Right renal cortex interstitium (tissue), 3 donors: ENCODE measurements at places on chromosomes 2 and 18.
A peak's percentile ranks its signal among the peaks of the same experiment; 100 is the strongest.

DNA sequence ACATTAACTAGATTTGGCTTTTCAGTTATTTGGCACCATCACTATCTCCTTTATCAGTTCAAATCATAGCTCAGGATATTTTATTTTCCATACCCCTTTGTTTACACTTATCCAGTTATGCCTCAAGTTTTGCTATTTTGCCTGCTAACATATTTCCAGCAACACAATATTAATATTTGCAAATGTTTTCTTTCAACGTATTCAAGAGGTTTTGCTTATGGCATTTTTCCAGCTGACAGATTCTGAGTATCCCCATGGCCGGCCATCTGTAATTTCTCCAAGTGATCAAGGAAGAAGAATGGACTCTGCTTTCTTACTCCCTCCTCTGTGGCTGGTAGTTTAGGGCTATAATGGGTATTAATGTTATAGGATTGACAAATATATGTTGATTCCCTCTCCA, 49.4 kb downstream of the RND3 start:
- DNase-seq = no peak

DNA sequence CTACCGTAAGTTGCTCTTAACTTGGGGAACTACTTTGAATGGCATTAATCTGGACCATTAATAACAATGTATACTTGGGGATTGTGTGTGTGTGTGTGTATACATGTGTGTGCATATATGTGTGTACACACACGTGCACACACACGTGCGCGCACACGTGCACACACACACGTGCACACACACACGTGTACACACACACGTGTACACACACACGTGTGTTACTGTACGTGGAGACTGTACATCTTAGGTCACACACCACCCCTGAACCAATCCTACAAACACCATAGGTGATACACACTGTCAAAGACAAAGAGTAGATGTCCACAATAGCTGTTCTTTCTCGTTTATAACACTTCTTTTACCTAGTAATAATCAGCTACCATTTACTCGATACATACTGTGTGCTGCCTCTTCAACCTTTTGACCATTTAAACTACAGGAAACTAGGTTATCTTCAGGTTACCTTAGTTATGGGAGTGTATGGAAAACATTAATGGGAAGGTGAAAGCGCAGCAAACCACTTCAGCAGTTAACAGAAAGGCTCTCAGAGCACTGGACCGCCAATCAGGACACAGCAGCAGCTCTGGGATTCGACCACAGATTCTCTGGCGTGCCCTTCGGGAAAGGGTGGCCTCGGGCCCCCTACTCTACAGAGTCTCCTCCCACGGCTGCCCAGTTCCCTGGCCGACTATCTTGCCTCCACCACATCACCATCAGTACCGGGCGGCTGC, 894 bp upstream of the GCC2 start:
- DNase-seq = peak; percentile 6

- no peak for DNase-seq
Observed at GRCh38 chr18:9561759-9562158, 52.6 kb downstream of the PPP4R1 start.

GRCh38 chr2:64599469-64599868, 54.2 kb downstream of the SERTAD2 start:
- DNase-seq = no peak

- no peak for DNase-seq
Observed at GRCh38 chr2:45963816-45964215, 312.3 kb downstream of the PRKCE start.

DNA sequence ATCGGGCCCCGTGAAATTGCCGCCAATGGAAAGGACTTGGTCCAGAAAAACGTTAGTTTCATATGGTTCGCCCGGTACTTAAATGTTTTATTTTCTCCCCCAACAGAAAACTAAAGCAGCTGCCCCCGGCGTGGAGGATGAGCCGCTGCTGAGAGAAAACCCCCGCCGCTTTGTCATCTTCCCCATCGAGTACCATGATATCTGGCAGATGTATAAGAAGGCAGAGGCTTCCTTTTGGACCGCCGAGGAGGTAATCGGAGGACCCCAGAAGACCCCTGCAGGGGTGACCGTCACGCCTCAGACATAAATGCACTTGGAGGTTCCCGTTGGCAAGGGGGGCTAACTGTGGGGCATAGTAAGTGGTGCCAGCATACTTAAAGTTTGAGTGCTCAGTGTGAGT, 742 bp downstream of the RRM2 start:
- DNase-seq = no peak

GRCh38 chr18:48940854-48941611, 9.7 kb downstream of the SMAD7 start:
- no peak for DNase-seq

GRCh38 chr2:20615466-20616241, 35.2 kb downstream of the HS1BP3 start:
- no peak for DNase-seq

DNA sequence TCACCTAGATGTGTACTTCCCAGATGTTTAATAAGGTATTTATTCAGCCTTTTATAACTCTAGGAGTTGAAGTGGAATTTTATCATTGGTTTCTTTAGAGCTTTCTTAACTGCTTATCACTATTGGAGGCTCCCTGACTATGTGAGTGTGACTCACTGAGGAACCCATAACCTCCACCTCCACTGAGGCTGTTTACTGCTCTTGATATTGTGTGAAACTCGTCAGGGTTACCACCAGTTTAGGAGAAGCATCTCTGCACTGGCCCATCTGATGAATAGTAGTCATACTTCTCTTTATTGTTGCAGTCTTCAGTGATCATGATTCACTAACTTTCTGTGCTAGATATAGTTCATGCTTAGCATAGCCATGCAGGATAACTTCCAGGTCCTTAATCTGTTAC, 79.6 kb upstream of the UBXN4 start:
- no peak for DNase-seq

DNA sequence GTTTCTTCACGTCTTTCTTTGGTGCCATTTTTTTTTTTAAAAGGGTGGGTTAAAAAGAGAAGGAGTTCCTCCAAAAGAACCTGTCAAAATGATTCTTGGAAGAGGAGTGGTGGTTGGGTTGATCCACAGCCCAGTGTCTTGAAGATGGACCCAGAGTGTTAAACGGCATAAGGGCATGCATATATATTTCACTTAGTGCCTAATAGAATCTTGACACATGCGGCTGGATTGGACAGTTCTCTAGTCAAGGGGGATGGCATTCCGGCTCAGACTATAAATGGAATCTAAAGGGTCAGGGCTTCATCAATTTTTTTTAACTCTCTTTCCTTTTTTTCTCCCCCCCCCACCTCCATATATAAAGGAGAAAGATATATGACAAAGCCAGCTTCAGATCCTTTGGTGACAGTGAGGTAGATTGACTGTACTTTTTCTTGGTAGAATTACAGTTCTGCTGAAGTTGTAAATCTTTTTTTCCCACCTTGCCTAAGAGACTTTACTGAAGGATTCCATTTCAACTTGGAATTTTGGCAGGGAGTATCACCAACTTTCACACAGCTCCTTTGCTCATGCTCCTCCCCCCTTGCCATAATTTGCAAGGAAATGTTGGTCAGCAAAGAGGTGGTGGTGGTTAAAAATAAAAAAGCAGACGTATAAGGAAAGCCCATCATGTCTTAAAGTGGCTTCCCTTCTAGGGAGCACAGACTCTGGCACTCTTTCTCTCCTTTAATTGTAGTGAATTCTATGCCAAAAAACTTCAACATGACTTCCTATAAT, at the start of gene MYL1:
MYL1 (minus strand) TSS at position 160 of the 774 bp plus-strand sequence; CDS start at position 28, 132 bp downstream.
- no peak for DNase-seq

GRCh38 chr2:120750488-120751210, 15.0 kb downstream of the GLI2 start:
- no peak for DNase-seq

DNA sequence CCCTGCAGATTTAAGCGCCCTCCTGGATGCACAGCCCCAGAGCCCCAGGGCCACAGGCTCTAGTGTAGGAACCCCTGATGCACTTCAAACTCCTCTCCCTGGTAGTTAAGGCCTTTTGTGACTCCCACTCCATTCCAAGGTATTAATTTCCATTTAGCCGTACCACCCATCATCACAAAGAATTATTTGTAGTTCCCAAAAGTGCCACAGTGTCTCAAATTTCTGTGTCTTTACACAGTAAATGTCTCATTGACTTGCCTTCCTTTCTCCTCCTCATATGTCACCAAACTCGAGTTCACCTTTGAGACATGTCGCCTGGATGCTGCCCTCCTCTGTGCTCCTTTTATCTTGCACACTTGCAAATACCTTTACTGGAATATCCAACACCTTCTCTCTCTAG, 25.9 kb downstream of the PECR start:
- DNase-seq = no peak

GRCh38 chr2:40303746-40304145, 148.1 kb downstream of the SLC8A1 start:
- DNase-seq = no peak

- DNase-seq = no peak
Observed at GRCh38 chr2:240519396-240520129, 38.2 kb downstream of the ANKMY1 start.

DNA sequence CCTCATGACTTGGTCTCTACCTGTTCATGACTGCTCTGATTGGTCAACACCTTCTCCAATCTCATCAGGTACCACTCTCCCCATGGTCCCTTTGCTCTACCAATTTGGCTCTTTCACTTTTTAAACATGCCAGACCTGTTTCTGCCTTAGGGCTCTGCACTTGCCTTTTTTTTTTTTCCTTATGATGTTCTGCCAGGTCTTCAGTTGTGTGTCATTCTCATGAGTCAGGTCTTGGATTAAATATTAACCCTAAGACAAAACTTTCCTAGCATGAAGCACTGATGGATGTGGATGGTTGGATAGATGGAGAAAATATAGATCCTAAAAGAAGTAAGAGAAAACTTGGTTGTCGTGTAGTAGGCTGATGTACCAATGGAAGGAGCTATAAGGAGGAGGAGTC, 219.3 kb downstream of the TTC32 start:
- DNase-seq = no peak

- DNase-seq = peak; percentile 76
Observed at GRCh38 chr18:37270038-37270665, 295.4 kb downstream of the CELF4 start.

GRCh38 chr2:527581-527980, 149.6 kb downstream of the TMEM18 start:
- no peak for DNase-seq

- no peak for DNase-seq
Observed at GRCh38 chr2:141844231-141844630, 286.6 kb downstream of the LRP1B start.

GRCh38 chr2:102621630-102622029, 2.3 kb downstream of the SLC9A2 start:
- no peak for DNase-seq

DNA sequence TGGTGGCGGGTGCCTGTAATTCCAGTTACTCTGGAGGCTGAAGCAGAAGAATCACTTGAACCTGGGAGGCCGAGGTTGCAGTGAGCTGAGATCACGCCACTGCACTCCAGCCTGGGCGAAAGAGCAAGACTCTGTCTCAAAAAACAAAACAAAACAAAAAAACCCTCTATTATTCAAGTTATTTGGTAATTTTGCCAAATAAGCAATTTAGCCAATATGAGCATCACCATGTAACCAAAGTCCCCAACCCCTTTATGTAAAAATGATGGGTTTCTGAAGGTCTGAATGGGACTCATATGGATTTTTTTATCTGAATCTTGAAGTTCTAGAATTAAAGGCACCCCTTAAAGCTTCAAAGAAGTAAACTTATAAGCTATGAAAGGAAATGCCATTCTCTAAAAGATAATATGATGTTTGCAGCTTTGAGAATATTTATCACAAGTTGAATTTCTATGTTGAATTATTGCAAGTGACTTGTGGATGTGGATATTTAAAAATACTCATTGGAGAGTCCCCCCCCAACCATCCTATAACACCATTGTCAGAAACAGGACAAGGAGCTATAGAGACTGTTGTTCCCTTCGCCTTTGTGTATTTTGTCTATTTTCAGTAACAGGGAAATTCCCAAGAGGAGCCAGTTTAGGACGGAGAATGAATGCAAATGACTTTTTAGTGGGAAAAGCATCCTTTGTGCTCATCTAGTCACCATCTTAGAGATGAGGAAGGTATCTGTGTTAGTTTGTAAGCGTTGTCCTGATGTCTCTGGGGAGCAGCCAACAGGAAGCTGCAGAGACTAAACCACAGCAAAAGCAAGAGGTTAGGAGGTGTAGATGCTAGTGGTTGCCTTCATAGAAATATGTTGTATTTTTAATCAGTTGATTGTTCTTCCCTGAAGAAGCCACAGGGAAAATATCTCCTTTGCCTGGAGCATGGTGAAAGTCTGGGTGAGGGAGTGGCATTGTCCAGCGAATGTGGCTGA, 68.3 kb downstream of the TET3 start:
- no peak for DNase-seq

DNA sequence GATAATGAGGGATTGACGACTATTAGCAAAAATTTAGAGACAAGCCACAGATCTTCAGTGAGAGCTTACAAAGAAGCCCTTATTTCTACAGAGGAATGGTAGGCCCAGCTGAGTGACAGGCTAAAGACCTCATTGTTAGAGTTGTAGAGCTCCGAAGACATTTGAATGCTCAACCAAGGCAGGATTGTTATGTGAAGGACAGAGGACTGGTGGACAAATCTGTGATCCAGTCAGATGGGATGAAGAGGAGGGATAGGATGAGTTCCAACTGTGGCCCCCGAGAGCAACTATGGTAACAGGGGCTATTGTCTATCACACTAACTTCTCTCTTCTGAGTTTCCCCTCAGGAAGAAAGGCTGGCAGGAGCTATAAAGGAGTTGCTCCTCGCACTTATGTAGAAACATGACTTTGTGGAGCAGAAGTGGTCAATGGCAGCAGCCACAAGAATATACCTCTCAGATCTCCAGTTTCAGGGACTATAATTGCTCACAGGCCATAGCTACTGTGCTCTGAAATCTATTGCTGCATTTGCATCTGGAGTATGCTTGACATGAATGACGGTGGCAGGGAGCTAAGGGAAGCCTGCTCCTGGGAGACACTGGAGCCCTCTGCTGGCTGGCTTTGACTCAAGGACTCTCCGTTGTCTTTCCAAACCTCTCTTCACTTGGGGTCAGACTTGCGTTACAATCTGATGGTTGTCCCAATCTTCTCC, 50.3 kb upstream of the GREB1L start:
- no peak for DNase-seq

GRCh38 chr2:239380831-239381708, 19.8 kb downstream of the HDAC4 start:
- DNase-seq = no peak

DNA sequence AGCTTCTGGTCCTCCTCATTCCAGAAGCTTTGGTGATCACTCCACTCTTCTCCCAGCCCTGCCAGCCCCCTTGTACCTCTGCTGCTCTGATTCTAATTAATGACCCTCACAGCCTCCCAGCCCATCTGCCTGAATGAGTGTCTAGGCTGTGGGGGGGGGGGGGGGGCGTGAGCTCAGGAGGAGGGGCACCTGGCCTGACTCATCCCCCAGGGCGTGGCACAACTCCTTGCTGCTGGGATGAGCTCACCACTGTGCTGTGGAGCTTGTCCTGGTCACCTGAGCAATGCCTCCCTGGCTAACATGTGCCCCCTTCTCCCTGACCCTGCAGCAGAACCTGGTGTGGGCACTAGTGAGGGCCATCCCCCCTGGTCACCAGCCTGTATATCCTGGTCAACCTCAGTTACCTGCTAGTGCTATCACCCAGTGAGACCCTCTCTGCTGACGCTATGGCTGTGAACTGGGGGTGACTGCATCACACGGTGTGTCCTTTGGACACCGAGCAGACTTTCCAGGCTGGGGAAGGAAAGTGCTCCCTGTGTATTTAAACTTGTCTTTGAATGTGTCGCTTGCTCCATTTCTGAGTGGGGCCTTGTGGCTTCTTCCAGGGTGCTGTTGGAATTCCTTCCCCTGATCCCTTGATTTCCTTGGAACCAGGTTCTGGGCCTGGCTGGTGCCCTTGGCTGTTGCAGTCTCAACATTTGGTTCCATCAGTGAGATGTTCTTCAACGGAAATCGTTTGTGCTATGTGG, 41.5 kb upstream of the PUM2 start:
- no peak for DNase-seq

GRCh38 chr2:43519643-43520221, 76.1 kb downstream of the THADA start:
- DNase-seq = no peak
